ENCODE measurements at places on chromosomes 1 and 21. TPM values are rescaled to one million over a fixed set of nuclear protein-coding genes. Genes with fewer than 3 reads are reported as not detected.

The CALML6 gene
- 0.81 TPM for total RNA-seq

The NBPF4 gene
- total RNA-seq: 0.21 TPM

The GNG4 gene
- total RNA-seq: 0.98 TPM

The LINGO4 gene
- 0.18 TPM for total RNA-seq

The CLCA1 gene
- total RNA-seq: not detected

The LCE2A gene
- not detected for total RNA-seq

The EPHA2 gene
- 0.21 TPM for total RNA-seq

The LRRC3 gene
- total RNA-seq: 2.7 TPM

The GJA9 gene
- total RNA-seq: not detected

The HCRTR1 gene
- not detected for total RNA-seq

The CAPZB gene
- total RNA-seq: 320 TPM

The SH2D1B gene
- total RNA-seq: not detected

The CHIT1 gene
- total RNA-seq: 0.80 TPM

The MSH4 gene
- 0.21 TPM for total RNA-seq

The OR2AK2 gene
- total RNA-seq: not detected

The INKA2 gene
- total RNA-seq: 0.25 TPM

The SUSD4 gene
- total RNA-seq: 1.9 TPM

The RCAN1 gene
- 10.0 TPM for total RNA-seq

The GBP6 gene
- total RNA-seq: 0.46 TPM

The DLGAP3 gene
- 0.63 TPM for total RNA-seq

The ITLN2 gene
- total RNA-seq: not detected

The IARS2 gene
- total RNA-seq: 86.6 TPM

The CACHD1 gene
- 2.3 TPM for total RNA-seq

The KCNE1 gene
- total RNA-seq: not detected

The LDLRAD1 gene
- not detected for total RNA-seq

The ATAD3C gene
- total RNA-seq: 0.39 TPM

The MYOG gene
- total RNA-seq: not detected

The SPRR2F gene
- total RNA-seq: not detected

The ALX3 gene
- not detected for total RNA-seq

The ETV3L gene
- total RNA-seq: not detected

The CDKN2C gene
- 9.2 TPM for total RNA-seq

The CHRM3 gene
- 0.21 TPM for total RNA-seq

The GCSAML gene
- 0.09 TPM for total RNA-seq

The IKBKE gene
- 17.2 TPM for total RNA-seq

The LCE3E gene
- total RNA-seq: not detected

The GPR161 gene
- 0.42 TPM for total RNA-seq

The OR6P1 gene
- total RNA-seq: not detected

The C1orf226 gene
- total RNA-seq: 0.16 TPM

The ZNF670 gene
- 4.9 TPM for total RNA-seq

The S100A3 gene
- not detected for total RNA-seq

The SYT14 gene
- not detected for total RNA-seq

The PLXNA2 gene
- total RNA-seq: 0.04 TPM

The SMG7 gene
- total RNA-seq: 62.1 TPM

The TRIM46 gene
- total RNA-seq: 6.3 TPM

The RGS13 gene
- total RNA-seq: not detected

The ADCY10 gene
- total RNA-seq: 0.30 TPM

The ANKRD65 gene
- not detected for total RNA-seq

The TNFRSF25 gene
- total RNA-seq: 57.3 TPM

The RHOC gene
- total RNA-seq: 45.7 TPM

The OR2L13 gene
- total RNA-seq: not detected

The SLC44A5 gene
- not detected for total RNA-seq

The PTCH2 gene
- total RNA-seq: 0.69 TPM

The WNT4 gene
- total RNA-seq: not detected

The PSMG1 gene
- 123 TPM for total RNA-seq

The CDK11B gene
- total RNA-seq: 36.3 TPM

The GBP7 gene
- total RNA-seq: not detected

The CGN gene
- 0.67 TPM for total RNA-seq

The FBXO2 gene
- 1.6 TPM for total RNA-seq

The KLHDC8A gene
- not detected for total RNA-seq
